ENCODE measurements at places on chromosomes 5 and 9.

DNA sequence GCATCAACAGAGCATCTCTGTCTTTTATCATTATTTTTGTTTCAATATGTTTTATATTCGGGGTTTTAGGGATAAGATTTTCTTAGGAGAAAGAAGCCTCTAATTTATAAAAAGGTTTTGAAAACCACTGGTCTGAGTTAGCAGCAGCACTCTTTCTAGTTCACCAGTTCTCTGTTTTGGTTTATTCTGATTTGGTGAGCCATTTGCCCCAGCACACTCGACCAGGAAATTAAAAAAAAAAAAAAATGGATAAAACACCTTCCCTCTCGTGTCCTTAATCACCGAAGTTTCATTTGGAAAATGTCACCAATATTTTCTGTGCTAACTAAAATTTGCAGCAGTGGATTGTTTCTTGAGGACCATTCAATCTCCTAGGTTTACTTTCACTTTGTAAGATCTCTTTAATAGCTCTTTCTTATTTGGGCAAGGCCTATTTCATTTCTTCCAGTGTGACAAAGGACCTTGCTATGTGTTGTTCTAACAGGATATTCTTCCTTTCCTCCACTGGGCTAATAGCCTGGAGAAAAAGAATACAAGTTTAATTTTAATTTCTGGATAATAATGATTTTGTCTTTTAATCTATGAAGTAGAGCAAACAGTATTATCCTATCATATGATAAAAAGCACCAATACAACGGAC is 57.8 kb upstream of the ANXA1 start:
- no peak for DNase-seq

DNA sequence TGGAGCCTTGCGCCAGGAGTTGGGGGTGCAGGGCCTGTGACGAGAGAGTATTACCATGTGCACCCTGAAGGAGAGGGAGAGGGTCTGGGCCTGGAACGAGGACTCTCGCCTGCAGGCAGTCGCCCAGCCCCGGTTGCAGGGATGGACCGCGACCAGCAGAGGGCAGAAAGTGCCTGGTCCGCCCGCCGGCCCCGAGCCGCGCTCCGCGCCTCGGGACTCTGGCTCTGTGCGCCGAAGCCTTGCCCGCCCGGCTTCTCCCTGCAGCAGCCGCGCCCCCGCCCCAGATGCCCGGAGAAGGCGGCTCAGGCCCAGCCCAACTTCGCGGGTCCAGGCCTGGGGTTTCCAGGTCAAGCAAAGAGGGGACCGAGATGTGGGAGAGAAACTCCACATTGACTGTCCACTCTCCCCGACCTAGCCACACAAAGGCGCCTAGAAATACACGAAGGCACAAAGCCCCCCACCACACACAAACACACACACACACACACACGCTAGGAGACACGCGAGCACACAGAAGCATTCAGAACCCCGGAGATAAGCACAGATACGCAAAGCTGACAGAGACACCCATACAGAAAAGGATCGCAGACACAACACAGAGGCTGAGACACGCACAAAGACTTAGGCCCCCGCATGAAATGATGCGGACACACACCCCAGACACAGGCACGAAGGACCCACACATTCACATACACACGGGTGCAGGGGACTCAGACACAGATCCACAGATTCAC is 2.0 kb upstream of the LMX1B start:
- peak; percentile 46 for DNase-seq

GRCh38 chr5:143204474-143205246 is 198.8 kb downstream of the NR3C1 start:
- no peak for DNase-seq

DNA sequence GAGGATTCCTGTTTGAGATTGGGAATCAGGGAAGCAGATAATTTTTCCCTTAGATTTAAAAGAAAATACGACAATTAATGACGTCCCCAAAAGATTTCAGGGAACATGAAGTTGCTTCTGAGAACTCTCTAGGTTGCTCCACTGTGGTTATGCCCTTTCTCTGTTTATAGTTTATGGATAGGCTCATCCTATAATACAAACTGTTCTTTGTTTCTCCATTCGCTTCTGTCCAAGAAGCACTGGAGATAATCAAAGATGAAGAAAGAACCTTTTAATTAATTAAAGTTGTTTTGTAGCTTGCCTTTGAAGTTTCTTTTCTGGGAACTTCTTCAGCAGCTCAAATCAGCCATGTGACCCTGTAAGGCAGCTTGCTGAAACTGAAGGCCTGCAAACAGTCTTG is 87.5 kb downstream of the CHSY3 start:
- DNase-seq: no peak

DNA sequence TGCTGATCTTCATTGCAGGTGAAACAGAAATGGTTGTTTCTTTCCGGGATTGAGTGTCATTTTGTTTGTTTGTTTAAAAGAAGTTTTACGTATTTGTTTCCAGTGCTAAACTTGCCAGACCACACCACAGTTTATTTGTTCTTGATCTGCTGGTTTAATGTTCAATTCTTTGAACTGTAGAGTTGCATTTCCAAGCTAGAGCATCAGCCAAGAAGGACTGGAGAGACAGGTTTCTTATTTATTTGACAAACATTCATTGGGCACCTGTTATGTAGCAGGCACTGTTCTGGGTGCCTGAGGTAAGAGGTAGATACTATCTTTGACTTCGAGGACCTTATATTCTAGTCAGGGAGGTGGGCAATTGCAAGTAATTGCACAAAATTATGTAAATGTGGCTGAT is 45.0 kb downstream of the MCCC2 start:
- no peak for DNase-seq

DNA sequence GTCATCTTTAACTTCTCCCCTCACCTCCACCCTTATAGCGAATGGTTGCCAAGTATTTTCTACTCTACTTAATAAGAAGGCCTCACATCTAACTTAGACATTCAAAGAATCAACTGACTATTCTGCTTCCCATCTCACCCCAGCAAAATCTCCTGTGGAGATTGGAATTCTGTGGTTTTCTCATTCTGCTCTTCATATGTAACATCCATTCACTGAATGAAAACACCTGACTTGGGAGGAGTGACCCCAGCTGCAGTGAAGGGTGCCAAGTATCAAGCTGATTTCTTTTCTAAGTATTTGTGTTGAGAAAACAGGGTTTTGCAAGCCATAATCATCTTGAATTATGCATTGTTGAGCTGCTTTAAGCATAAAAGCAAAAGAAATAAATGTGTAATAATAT is 42.5 kb upstream of the TAF1L start:
- DNase-seq: no peak

DNA sequence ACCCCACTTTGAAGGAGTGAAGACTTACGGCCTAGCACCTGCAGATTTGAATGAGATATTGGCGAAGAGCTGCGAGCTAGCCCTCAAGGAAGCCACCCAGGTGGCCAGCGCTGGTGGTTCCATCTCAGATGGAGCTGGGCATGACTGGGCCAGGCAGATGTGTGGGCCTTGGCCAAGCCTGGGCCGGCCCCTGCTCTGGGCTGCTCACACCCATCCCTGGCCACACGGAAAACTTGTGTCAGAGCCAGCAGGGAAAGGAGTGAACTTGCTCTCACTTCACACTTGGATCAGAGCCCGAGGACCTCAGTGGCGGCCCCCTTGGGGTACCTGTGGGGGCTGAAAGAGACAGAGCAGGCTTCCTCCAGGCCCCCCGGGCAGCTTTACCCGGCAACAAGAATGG is 44.2 kb downstream of the ROPN1L start:
- DNase-seq: no peak

DNA sequence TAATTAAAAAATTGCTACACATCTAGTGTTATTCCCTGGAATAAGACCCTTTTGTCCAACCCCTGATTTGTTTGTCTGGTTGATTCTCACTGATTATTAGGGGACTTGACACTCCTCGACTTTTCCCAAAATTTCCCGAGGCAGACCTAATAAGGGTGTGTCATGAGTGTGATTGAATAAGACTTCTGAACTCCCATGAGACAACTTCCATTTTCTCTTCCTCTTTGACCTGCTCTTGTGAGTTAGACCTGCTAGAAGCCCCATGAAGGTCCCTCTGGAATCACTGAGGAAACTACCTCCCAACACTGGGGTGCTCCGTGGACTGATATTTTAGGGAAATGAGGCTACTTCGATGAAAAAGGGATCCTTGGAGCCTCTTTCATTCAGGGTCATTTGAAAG is 83.4 kb downstream of the MUSK start:
- no peak for DNase-seq

GRCh38 chr5:129591508-129592160 is 131.5 kb downstream of the ADAMTS19 start:
- no peak for DNase-seq

- DNase-seq: no peak
Observed at GRCh38 chr5:180140571-180140970, 68.4 kb downstream of the RASGEF1C start.

DNA sequence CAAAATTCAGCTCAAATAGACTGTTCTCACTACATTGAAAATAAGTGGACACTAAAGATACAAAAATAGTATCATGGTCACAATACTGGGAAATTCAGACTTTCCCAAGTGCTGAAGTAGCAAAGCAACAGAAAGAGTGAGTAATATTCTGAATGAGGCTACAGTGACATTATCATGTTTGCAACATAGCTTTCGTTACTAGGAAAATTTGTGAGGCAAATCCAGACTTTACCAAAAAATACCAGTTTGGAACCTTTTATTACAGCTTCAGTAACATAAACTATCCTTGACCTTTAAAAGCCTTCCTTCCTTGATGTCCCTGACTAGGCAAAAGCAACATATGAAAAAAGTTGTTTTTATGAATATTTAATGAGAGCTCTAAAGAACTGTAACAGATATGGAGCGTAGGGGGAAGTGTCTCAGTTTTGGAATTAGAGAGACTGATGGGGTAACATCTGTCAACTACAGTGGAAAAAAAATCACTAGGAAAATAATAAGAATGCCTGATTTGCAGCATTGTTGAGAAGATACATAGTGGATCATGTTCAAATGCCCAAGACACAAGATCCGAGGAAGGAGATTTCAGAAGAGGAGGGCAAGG is 312.9 kb downstream of the ADGRV1 start:
- no peak for DNase-seq

- DNase-seq: no peak
Observed at GRCh38 chr9:134863941-134864820, 16.4 kb upstream of the FCN2 start.

DNA sequence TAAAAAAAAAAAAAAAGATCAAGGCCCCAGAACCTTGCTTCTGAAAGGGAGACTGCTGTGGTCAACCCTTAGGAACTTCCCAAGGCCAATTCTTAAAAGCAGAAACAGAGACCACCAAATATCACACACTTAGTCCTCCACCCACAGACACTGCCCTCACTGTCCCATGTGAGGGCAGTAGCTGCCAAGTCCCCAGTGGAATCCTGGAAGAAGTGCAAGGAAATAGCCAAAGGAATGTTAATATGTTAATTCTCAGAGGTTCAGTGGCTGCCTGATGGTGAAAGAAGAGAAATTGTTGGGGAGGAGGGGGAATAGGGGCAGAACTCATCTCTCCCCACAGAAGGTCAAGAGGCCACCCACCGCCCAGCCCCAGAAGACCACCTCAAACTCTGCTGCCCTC is 23.1 kb downstream of the FSTL4 start:
- DNase-seq: no peak

- peak; percentile 25 for DNase-seq
Observed at GRCh38 chr9:131628459-131629225, 83.3 kb downstream of the PRRT1B start.

DNA sequence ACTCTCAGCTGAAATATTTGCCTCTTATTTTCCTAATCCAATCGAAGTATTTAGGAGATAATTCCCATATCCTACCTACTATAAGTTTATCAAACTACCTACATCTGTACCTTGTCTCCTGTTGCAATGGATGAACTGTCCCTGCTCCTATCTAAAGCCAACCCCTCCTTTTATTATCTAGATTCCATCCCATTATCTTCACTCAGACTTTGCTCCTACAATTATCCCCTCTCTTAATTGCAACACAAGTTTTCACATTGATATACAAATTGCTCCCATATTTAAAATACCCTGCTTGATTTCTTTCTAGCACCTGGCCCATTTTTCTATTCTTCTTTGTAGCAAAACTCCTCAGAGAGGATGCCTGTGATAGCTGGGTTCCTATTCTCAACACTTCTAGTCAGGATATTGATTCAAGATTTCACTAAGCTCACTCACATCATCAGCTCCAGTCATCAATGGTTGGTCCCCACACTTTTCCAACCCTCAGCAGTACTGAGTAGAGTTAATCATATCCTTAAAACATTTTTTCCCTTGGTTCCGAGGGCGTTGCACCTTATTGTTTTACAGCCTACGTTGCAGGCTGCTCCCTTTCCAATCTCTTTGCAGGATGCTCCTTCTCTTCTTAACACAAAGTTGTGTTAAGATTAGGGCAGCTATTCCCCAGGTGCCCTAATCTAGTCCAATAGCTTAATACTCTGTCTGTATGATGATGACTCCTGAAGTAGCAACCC is 177.8 kb upstream of the PTGER4 start:
- peak; percentile 67 for DNase-seq

DNA sequence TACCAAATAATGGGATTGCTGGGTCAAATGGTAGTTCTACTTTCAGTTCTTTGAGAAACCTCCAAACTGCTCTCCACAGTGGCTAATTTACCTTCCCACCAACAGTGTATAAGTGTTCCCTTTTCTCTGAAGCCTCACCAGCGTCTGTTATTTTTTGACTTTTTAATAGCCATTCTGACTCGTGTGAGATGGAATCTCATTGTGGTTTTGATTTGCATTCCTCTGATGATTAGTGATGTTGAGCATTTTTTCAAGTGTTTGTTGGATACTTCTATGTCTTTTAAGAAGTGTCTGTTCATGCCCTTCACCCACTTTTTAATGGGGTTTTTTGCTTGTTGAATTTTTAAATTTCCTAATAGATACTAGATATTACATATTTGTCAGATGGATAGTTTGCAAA is 28.4 kb upstream of the SUSD1 start:
- DNase-seq: no peak

GRCh38 chr5:160493806-160494338 is 72.2 kb downstream of the PTTG1 start:
- no peak for DNase-seq

DNA sequence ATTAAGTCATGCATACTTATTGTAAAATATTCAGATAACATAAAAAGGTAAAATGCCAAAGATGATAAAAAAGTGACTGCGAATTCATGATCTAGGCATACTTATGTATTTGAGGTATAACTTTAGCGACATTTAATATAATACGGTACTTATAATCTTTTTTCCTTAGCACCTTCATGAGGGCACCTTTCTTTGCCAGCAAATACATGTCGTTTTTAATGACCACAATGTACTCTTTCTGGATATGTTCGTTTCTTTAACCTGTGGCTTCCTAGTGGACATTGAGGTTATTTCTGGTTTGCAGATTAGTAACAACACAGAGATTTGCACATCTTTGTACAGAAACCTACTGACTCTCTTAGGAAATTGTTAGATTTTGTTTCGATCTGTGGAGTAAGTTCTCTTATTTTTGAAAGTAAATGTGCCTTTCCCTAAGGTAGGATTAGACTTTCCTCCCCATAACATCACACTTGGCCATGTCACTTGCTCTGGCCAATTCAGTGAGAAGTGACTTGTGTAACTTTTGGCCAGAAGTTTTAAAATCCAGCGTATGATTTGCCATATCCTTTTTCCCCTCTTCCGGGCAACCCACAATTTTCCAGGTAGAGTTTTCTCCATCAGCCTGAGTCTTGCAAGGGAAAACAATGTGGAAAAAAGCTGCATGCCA is 24.4 kb downstream of the ANKRD33B start:
- no peak for DNase-seq

- no peak for DNase-seq
Observed at GRCh38 chr5:109660301-109660700, 29.4 kb upstream of the MAN2A1 start.
